Caco-2 (cell line): ENCODE measurements at places on chromosomes 6 and 20. TPM values are rescaled to one million over a fixed set of nuclear protein-coding genes. Genes with fewer than 3 reads are reported as not detected.

Gene GPR6
- not detected in 2 replicates for total RNA-seq

Gene CHMP4B
- 190 and 203 TPM in 2 replicates for total RNA-seq

- DNase-seq = no peak
- no peak overlapping the region for H3K27ac ChIP-seq
- peaks cover 2% of the 10 kb centered on the region for H3K4me1 ChIP-seq
- no peaks in the 10 kb centered on the region for H3K36me3 ChIP-seq
- H3K27me3 ChIP-seq = peaks cover 2% of the 10 kb centered on the region
Measured at GRCh38 chr20:46995561-46996142, 101.0 kb downstream of the EYA2 start.

GRCh38 chr20:20363799-20364592 lies 3.9 kb upstream of the INSM1 start:
- H3K4me3 ChIP-seq = peak overlapping the region; percentile 9
- no peak for DNase-seq
- H3K4me1 ChIP-seq = peaks cover 7% of the 10 kb centered on the region

- no peaks in the 10 kb centered on the region for H3K27me3 ChIP-seq
- DNase-seq = peak; percentile 55
- no peak overlapping the region for H3K27ac ChIP-seq
- H3K4me1 ChIP-seq = no peaks in the 10 kb centered on the region
- no peak overlapping the region for H3K4me3 ChIP-seq
Measured at GRCh38 chr6:143940011-143940597, 68.0 kb downstream of the PLAGL1 start.

Gene FGD2
- total RNA-seq = not detected in 2 replicates
